ENCODE measurements at places on chromosomes 6 and 20.

DNA sequence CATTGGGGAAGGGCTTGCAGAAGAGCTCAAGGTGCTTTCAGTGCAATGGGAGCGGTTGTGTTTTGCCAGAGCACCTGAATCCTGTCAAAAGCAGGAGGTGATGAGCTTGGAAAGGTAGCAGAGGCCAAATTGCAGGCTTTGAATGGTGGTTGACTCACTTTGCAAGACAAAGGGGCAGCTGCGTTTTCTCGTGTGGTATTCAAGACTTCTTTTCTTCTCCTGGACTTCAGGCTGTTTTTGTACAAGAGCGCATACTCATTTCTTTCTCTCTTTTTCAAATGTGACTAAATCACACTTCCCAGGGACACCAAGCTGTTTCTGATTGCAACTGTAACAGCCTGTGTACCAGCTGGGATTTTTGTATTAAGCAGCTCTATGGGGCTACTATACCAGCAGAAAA is 32.3 kb downstream of the GHRH start:
- DNase-seq: no peak

DNA sequence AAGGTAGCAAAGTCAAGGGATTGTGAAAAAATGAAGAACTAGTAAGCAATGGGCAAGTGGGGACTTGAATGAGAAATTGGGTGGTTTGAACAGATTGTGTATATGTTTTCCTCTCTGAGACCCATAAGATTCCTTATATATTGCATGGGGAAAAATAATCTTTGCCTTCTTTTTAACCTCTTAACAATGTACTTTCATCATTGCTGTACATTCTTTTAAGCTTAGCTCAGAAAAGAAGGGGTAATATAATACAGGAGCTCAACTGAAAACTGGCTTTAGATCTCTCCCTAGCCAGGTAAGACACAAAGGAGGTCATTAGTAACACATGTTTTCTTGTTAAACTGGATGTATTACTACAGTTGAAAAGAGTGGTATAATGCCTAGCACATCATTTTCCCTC is 287.2 kb downstream of the RNF144B start:
- no peak for DNase-seq

- no peak for DNase-seq
Observed at GRCh38 chr6:157263881-157264397, 59.4 kb downstream of the TMEM242 start.

GRCh38 chr20:53655625-53656292 is 62.1 kb upstream of the ZNF217 start:
- no peak for DNase-seq

DNA sequence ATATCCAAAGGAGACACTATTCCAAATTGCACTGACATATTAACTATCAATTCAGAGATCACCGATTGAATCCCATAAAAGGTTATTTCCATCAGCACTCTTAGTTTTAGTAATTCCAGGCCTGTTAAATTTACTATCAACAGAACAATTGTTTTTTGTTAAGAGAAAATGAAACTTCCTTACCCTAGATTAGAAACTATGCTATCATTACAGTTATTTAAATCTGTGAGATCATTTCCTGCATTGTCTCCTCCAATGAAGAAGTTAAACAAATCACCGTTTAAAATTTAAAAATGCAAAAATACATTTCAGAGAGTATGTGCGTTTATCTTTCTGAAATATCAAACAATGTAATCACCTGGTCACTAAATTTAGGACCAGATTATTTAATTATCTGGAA is 57.5 kb downstream of the HIVEP2 start:
- no peak for DNase-seq

GRCh38 chr6:47075741-47076421 is 33.7 kb upstream of the ADGRF1 start:
- DNase-seq: no peak

GRCh38 chr20:46401478-46401860 is 4.9 kb downstream of the ELMO2 start:
- no peak for DNase-seq

- DNase-seq: no peak
Observed at GRCh38 chr20:49420292-49420691, 62.2 kb downstream of the KCNB1 start.

GRCh38 chr6:76593668-76594067 is 521.2 kb upstream of the IMPG1 start:
- no peak for DNase-seq

DNA sequence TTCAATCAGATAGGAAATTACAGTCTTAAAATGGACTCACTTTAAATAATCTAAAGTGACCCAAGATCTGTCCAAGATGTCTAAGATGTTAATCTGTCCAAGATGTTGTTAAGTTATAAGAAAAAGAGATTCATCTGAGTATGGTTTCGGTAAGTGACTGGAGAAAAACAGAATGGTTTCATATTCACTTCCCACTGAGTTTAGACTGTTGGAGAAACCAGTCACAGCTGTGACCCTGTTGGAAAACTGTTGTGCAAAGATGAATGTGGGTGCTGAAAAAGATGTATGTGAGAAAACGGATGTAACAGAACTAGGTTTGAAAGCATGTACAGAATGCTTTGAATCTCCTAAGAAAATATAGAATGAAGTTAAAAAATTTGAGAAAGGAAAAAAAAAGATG is 325.9 kb downstream of the COL12A1 start:
- DNase-seq: no peak

DNA sequence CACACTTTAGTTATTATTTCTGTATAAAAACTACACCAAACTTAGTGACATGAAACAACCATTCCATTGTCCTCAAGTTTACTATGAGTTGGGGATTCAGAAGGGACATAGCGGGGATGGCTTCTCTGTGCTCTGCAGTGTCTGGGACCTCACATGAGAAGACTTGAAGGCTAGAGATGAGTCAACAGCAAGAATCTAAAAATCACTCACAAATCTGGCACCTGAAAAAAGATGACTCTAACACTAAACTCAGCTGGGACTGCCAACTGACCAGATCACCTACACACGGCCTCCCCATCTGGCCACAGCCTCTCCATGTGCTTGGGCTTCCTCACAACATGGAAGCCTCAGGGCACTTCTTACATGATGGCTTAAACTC is 63.0 kb upstream of the EYA2 start:
- DNase-seq: no peak

DNA sequence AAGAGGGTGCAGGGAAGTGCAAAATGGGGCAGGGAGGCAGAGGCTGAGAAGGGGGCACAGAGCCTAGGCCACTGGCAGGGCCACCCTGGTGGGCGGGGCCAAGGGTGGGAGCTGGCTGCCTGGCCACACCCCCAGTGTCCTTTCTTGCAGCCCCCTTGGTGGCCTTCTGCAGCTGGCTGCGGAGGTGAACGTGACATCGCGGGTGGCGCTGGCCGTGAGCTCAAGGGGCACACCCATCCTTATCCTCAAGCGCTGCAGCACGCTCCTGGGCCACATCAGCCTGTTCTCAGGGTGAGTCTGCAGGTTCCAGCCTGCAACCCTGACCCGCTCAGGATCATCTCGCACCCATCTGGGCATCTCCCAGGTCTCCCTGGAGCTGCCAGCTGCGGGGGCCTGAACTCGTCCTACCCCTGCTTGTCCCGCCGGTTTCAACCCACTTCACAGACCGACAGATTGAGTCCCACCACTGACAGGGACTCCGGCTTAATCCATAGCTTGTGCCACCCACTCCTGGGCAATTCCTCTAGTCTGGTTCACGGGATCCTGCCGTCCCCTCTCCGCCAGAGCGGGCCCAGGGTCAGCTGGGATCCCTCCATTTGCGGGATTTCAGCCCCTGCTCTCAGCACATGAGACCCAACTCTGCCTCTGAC is 6.2 kb downstream of the BPIFB3 start:
- no peak for DNase-seq
